ENCODE measurements at places on chromosomes 7 and 10.

DNA sequence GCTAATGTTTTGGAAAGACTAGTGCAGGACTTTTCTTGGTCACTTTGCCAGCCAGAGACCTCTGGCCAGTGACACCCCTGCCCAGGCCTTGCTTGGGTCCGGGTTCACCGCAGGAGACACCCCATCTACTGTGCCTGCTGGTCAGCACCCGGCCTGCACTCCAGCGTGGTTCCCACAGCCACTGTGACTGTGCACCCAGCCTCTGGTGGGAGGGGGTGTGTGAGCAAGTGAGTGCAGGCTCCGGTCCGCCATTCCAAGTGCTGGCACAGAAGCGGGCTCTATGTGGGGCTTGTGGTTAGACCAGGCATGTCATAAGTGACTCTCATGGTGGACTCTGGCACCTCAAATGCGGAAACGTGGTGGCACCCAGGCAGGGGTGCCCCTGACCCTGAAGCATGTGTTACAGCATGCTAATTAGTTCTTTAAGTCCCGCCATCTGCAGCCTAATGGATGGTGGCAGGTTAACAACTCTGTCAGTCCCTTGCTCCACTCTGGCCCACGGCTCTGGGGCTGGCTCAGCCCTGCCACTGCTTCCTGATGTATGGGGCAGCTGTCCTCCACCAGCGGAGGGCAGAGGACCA is 311.9 kb upstream of the HGF start:
- no peak for DNase-seq

DNA sequence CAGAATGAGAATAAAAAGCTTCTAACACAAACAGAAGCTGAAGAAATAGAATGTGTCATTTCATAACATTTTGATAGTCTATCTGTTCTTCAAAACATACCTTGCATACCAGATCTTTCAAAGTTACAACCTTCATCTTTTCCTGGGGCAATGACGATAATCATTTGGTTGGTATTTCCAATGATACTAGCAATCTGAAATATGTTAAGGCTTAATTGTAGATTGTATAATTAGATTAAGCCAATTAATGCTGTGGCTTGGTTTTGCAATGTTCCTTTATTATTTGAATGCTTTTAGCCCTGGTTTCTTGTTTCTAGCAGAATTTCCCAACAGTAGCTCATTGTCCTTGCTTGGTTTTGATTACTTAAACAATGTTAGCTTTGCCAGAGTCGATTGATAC is 84.6 kb downstream of the CABCOCO1 start:
- DNase-seq: no peak

DNA sequence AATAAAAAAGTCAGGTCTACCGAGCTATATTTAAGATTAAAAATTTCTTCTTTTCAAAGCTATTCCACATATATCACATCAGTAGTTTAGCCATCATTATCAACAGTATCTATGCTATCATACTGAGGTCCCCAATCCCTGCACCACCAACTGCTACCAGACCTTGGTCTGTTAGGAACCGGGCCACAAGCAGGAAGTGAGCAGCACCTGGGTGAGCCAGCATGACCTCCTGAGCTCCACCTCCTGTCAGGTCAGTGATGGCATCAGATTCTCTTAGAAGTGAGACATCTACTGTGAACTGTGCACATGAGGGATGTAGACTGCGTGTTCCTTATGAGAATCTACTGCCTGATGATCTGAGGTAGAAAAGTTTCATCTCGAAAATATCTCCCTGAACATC is 632.1 kb upstream of the KCND2 start:
- DNase-seq: no peak

DNA sequence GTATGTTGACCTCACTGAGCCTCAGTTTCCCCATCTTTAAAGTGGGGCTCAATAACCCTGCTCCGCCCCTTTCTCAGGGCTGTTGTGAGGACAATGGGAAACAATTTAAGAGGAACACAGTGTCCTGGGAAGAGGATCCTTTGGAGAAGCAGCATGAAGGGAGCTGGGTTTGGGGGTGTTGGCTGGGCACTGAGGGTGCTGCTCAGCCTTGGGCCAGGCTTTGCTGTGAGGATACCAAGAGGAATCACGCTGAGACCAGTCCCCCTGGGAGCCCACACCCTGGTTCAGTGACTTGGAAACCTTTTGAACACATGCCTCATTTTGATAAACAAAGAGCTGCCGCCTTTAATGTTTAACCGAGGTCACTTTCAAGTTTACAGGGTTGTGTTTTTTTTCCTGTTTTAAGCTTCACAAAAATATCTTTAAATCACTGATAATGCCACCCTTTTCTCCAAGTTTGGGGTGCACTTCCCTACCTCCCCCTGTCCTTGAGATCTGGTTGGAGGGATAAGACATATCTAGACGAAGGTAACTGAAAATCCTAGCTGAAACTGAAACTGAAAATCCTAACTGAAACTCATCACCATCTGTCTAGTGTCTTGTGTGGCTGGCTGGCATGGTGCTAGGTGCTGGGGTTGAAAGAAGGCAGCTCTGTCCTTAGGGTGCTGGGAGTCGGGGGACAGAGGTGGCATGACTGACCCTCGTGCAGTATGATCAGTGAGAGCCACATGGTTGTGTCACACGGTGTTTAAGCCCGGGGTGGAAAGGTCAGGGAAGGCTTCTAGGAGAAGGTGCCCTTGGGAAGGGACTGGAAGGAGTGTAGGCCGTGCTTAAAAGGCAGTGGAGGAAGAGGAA is 27.7 kb downstream of the ZNF775 start:
- no peak for DNase-seq

- no peak for DNase-seq
These were observed 105.5 kb downstream of the CUX1 start for GRCh38 chr7:101922631-101923601.

DNA sequence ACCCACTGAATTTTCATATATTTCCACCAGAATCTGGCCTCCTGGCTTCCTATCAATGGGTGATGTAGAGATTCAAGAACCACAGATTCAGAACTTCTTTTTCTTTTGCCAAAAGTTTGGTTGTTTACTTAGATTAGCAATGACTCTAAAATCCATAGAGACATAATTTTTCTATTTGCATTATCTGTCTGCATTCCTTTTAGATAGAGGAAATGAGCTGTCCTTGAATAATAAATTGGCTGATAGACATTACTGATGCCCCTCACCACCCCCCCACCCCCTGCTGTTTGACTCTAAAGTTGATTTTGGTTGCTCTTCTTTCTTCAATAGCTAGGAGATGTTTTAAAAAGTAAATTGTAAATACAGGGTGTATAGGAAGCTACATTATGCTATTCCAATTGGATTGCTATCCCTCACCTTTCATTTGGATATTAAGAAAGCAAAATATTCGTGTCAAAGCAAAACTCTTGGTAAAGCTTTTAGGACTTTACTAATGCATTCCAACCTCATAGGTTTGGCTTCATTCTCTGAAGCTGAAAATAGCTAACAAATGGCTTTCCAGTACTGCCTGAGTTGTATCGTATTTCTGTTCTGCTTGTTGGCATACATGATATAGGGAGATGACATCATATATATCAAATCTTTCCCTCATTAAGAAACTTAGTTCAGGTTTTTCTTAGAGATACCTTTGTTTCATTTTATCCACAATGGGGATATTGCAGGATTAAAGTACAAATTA is 606.0 kb downstream of the ARL4A start:
- DNase-seq: no peak

- no peak for DNase-seq
These were observed 106.1 kb downstream of the MAGI2 start for GRCh38 chr7:79347351-79347750.

DNA sequence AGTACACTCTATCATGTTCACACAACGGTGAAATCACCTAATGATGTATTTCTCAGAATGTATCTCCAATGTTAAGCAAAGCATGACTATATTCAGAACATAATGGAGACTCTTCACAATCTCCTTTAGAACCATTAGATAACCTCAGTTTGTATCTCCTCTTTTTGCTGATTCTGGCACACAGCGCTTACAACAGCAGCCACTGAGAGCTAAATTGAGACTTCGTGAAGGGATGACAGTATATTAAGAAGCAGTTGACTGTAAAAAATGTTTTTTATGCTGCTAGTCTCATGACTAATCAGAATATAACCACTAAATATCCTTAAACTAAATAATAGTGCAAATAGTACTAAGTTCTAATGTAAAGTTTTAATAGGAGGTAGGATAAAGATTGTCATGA is 46.9 kb downstream of the KMT2E start:
- no peak for DNase-seq

DNA sequence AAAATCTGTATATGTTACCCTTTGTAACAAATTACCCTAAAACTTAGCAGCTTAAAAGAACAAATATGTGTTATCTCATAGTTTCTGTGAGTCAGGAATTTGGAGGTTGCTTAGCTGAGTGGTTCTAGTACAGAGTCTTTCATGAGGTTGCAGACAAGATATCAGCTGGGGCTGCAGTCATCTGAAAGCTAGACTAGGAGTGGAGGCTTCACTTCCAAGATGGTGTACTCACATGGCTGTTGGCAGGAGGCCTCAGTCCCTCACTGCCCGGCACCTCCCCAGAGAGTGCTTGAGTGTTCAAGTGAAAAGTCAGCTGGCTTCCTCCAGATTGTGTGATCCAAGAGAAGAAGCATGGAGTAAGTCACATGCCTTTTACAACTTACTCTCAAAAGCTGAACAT is 16.9 kb upstream of the GGCT start:
- no peak for DNase-seq

GRCh38 chr10:99276848-99277486 is 41.3 kb upstream of the HPSE2 start:
- DNase-seq: no peak

- DNase-seq: no peak
These were observed 175.4 kb upstream of the AKR1E2 start for GRCh38 chr10:4650582-4650981.

GRCh38 chr10:50928190-50928552 is 42.7 kb upstream of the A1CF start:
- DNase-seq: no peak
